Progenitor cell of endocrine pancreas (in vitro differentiated cells): ENCODE measurements at places on chromosomes 12 and 14. TPM values are rescaled to one million over a fixed set of nuclear protein-coding genes. Genes with fewer than 3 reads are reported as not detected.

Gene PMEL
- total RNA-seq, result 3.7 and 6.3 TPM in 2 replicates

Gene HOXC12
- not detected in 2 replicates for total RNA-seq

Gene HOXC6
- 0.17 and 0.27 TPM in 2 replicates for total RNA-seq

Gene LBHD2
- total RNA-seq, result not detected in 2 replicates

Gene KRT7
- total RNA-seq, result 11.6 and 18.2 TPM in 2 replicates

GRCh38 chr12:100445081-100445481, 28.6 kb upstream of the NR1H4 start:
- no peak for DNase-seq

DNA sequence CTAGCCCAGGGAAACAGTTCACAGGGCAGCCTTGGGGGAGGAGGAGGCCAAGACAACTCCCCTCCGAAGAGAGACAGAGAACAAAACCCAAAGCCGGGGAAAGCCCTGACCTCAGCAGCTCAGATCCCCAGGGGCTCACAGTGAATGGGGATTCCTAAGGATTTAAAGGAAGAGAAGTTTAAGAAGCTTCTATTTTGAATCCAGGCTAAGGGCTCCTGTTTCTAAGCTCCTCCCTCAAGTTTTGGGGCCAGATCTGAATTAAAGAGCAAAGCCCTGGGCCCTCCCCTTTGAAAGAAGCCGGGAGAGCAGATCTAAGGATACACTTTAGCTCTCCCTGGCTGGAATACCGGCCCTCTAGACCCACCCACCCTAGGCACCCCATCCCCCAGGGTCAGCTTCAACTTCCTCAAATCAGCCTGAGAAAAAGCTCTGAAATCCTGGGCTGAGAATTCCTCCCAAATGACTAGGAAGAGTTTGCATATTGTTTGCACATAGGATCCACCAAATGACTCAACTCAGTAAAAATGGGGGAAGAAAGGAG, 3.9 kb downstream of the KDM2B start:
- no peak for DNase-seq

DNA sequence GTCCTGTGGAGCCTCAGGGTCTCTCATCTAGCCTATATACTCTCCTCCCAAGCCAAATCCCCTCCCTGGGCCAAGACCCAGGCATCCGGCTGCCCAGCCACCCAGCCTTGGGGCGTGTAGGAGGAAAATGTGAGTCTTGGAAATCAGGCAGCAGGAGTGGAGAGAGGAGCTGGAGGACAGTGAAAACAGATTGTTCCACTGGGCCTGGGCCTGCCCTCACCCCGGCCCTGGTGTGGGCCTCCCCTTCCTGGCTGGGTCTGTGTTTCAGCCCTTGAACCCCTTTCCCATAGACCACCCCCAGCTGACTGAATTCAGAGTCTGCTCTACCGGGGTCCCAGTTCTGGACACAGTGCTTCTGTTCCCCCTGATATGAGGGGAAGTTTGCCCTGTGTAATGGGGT, 6.7 kb downstream of the ITGA5 start:
- no peak for DNase-seq

DNA sequence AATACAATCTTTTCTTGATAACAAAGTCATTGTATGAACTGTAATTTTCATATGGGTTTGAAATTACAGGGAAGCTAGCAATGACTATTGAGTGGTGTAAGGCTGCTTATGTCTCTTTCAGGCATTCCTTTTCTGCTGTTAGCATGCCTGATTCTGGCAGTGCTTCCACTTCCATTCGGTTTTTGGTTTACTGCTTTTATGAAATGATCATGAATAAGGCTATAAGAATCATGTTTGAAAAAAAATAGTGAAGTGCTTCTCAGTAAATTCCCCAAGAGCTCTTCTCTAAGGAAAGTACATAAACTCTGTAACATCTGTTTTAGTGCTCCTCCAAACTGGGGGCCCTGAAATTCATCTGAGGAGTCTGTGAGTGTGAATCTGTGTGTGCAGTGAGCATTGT, 434.0 kb upstream of the RGS6 start:
- DNase-seq, result no peak

- no peak for DNase-seq
These were observed 17.0 kb upstream of the KERA start for GRCh38 chr12:91074851-91075250.
